Kidney tubule cell (primary cell): ENCODE measurements at places on chromosomes 7 and 10.

DNA sequence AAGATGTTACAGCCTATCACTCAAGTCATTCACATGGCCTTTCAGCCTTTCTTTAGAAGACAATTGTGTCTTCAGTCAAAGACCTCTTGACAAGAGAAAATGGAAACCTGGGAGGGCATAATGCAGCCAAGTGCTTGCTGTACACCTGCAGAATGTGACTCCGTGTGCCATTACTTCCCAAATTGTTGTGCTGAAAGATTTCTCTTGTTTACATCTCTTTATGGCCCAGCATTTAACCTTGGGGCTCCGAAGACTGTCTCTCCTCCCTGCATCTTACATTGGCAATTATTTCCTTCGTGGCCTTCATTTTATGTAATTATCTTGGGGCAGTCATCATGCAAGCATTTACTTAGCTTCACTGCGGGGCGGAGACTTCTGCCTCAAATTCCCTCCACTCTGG, 287.0 kb downstream of the TCF7L2 start:
- DNase-seq = no peak

GRCh38 chr10:639751-640672, 49.5 kb downstream of the DIP2C start:
- no peak for DNase-seq

DNA sequence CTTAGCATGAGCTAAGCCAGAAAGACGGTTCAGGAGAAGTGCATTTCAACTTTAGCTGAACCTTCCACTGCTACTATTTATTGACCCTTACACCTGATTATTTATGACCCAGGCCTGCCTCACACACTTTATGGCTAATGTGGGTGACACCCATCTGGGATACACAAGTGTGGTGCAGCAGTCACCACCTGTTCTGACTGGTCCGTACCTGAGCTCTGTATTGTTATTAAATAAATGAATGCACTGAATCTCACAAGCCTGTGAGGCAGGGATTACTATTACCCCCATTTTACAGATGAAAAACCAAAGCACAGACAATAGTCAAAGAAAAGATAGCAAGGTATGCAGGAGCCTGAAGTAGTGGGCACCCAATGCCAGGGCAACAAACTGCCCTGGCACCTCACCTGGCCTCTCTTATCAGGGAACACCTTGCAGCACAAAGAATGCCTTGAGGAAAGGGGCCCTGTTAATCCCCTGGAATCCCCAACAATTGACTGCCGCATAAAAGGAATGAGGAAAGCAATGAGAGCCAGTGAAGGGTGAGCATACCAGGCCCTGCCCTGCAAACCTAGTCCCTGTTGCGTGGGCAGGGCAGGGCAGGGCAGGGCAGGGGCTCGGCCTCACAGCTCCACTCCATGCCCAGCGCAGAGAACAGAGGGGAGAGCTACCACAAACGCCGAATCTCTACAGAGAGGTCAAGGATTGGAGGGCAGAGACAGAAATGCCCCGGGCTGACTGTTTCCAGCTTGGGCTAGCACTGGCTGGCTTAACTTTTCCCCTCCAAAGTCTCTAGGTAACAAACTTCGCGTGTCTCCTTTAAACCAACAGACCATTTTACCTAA, 1.3 kb downstream of the ANXA11 start:
- peak; percentile 68 for DNase-seq

DNA sequence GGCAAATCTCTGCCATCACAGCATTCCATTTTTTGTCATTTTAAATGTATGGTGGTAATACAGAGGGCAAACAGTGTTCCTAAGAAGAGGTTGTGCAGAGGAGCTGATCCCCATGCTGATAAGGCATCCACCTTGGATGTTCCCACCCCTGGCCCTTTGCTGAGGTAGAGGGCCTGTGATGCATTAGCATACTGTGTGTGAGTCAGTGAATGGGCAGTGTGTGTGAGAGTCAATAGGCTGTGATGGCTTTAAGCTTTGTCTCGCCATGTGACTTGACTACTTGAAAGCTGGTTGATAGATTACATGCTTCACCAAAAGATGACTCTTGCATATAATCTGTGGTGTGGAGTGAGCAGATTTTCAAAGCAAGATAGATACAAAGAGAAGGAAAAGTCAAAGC, 81.3 kb downstream of the INSYN2A start:
- DNase-seq = peak; percentile 26

DNA sequence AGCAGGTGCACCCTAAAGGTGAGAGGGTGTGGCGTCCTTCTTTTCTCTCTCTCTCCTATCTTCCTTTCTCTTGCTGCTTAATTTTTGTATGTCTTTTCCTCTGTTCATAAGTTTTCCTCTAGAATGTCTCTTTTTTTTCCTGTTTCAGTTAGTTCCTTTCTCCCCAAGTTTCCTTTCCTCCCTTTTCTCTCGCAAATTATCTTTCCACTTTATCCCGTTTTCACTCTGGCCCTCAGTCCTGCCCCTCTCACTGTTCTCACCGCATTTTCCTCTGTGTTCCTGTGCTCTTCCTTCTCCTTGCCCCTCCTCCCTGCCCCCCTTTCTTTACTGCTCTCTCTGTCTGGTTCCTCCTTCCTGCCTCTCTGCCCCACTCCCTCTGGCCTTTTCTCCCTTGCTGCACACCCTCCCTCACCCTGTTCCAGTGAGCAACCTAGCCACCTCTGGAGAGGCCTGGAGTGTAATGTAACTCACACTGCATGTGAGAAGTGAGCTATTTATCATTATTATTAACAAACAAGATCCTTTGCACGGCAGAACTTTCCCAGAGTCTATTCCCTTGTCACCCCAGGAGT, 158.5 kb downstream of the C10orf105 start:
- no peak for DNase-seq

DNA sequence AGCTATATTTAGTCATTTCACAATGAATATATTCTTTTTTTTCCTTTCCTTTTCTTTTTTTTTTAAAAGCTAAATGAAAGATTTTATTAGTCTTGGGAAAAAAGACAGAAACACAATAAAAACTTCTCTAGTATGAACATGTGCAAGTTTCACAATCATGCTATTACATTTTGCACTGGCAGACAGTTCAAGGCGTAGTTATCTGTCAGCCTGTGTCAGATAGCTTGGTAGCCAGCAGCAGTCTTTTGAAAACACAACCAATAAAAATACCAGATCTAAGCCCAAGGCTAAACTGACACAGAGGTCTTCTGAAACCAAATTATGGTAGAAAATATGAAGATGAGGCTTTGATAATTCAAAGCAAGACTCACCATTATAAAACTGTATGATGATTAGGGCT, 205.8 kb upstream of the TEX47 start:
- no peak for DNase-seq

- DNase-seq = no peak
Observed at GRCh38 chr10:121914661-121915060, 13.2 kb downstream of the ATE1 start.

DNA sequence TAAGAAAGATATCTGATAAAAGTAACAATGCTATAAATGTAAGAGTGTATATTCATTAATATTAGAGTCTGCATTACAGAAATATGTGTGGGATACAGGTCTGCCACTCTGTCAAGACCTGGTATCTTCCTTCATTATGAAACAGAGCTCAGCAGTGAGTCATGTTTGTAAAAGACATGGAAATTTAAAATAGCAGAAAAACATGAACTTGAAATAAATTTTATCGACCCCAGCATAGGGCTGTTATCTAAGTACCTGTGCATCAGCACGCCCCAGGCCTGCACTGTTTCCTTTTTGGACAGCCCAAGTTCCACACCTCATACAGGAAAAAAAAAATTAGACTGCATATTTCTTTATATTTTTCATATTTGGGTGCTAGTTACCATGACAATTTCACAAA, 58.0 kb upstream of the ZPBP start:
- no peak for DNase-seq

- DNase-seq = no peak
Observed at GRCh38 chr10:88620441-88620840, 33.9 kb downstream of the LIPJ start.

- DNase-seq = no peak
Observed at GRCh38 chr7:102284399-102284798, 2.3 kb upstream of the SH2B2 start.

DNA sequence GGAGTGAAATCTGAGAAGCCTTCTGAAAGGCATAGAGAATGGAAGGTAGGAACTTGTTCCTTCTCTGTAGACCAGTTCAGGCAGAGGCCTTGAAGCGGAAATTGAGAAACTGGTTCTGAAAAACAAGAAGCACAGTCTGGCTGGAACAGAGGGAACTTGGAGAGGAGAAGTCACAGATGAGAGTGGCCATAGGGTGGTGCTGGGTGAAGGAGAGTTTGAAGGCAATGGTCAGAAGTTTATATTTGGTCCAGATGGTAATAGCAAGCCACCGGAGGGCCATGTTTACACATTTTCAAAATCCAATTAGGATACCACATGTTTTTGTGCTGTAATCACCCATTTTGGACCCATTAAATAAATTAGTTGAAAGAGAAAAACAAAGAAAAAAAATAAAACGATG, 692.5 kb downstream of the INHBA start:
- no peak for DNase-seq

DNA sequence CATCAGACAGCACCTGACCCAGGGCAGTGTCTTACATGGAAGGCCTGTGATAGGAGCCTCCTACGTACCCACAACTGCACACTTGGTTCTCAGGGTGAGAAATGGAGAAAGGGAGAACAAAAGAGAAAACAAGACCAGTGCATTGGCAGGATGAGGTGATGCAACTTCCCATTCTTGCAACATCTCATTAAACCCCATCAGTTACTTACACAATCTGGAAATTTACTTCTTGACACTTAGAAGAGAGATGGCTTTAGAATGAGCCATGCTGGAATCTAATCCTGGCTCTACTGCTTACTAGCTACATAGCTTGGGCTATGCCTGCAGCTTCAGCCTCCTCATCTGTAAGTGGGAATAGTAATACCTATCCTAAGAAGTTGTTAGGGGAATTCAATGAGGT, 391.7 kb downstream of the KCNMA1 start:
- DNase-seq = no peak

DNA sequence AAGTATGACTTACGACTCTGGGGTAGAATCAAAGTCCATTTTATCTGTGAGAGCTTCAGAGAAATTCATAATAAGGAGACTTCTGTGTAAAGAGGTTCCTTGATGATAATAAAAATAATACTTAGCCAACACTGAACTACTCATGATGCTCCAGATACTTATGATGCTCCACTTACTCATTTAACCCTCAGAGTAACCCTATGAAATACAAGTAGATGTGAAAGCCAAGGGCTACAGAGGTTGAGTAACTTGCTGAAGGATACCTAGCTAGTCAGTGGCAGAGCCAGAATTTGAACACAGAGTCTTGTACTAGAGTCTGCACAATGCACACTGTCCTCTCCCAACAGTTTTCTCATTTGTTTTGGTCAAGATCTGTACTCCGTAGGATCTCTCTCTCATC, 89.5 kb downstream of the HECW1 start:
- no peak for DNase-seq

- DNase-seq = peak; percentile 56
Observed at GRCh38 chr7:95527033-95527775, 41.5 kb downstream of the ASB4 start.

DNA sequence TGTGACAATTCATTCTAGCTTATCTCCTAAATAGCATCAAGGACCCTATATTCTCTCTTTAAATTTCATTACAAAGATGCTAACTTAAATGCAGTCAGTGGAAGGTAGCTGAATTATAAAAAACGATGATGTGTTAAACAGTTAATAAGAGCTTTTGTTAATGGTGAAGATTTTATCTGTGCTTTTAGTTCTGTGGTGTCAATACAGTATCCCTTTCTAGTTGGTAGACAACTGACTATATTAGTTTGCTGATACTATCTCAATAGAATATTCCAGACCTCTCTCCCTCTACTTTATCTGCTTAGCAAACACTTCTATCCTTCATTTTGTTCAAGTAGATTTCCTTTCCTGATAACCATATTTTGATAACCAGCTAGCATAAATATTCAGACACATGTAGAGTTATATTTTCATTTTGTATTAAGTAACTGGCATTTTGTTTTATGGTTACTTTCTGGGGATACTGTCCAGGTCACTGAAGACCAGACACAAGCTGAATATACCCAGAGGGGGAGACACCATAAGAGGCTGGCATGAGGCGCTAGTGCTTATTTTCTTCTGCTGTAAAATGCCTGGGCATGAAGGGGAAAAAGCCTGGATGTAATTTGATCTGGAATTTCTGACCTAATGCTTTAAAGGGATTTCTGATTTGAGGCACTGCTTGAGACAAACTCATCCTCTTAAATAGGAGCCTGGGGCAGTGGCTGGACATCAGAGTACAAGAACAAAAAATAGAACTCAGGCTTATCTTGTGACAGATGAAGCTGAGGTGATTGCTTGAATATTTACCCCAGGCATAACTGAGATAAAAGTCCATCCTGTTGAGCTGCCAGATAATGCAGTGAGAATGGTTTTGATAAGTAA, 197.5 kb downstream of the MALRD1 start:
- no peak for DNase-seq

GRCh38 chr7:117154721-117155120, 168.1 kb downstream of the WNT2 start:
- no peak for DNase-seq

DNA sequence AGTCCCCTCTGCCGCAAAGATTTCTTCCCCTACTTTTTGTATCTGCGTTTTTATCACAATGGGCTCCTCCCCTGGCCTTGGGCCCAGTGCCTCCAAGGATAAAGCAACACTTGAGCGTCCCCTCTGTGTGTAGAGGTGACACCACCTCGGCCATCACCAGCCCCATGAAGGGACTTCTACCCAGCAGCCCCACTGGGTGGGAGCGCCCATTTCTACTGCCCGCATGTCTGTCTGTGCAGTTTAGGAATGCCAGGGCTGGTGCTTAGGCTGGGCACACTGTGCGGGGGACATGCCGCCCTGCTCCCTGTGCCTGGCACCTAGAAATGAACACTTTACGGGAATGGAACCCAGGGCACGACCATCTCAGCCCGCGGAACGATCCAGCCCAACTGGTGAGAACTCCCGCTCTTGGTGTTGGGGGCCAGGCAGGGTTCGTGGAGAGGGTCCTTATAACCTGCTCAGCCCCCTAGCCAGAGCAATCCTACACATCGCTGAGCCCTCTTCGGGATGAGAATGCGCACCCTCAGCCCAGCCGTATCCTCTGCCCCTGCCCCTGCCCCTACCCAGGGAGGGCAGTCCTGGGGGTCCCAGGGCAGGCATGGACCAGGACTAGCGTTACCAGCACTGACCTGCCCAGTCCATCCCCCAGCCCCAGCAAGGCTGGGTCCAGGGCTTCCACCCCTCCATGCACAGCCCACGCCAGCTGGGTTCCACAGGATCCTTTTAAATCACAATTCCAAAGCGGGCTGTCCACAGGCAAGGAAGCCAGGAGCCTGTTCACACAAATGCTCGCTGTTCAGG, 12.8 kb downstream of the CRYGN start:
- no peak for DNase-seq
